ENCODE measurements at places on chromosomes 4 and X.

- no peak for DNase-seq
- no peak overlapping the region for H3K4me3 ChIP-seq
- no peaks in the 10 kb centered on the region for H3K4me1 ChIP-seq
- no peaks in the 10 kb centered on the region for H3K36me3 ChIP-seq
- H3K27ac ChIP-seq: no peak overlapping the region
These were observed 22.5 kb downstream of the WDR44 start for GRCh38 chrX:118368398-118368797.

GRCh38 chrX:80876877-80877276, 67.2 kb upstream of the BRWD3 start:
- no peaks in the 10 kb centered on the region for H3K36me3 ChIP-seq
- no peak for DNase-seq
- H3K4me3 ChIP-seq: no peak overlapping the region
- no peaks in the 10 kb centered on the region for H3K27me3 ChIP-seq
- H3K27ac ChIP-seq: no peak overlapping the region
- H3K4me1 ChIP-seq: no peaks in the 10 kb centered on the region

GRCh38 chrX:110003167-110004156, 548 bp downstream of the TMEM164 start:
- H3K27me3 ChIP-seq: no peaks in the 10 kb centered on the region
- H3K4me1 ChIP-seq: peaks cover 24% of the 10 kb centered on the region

DNA sequence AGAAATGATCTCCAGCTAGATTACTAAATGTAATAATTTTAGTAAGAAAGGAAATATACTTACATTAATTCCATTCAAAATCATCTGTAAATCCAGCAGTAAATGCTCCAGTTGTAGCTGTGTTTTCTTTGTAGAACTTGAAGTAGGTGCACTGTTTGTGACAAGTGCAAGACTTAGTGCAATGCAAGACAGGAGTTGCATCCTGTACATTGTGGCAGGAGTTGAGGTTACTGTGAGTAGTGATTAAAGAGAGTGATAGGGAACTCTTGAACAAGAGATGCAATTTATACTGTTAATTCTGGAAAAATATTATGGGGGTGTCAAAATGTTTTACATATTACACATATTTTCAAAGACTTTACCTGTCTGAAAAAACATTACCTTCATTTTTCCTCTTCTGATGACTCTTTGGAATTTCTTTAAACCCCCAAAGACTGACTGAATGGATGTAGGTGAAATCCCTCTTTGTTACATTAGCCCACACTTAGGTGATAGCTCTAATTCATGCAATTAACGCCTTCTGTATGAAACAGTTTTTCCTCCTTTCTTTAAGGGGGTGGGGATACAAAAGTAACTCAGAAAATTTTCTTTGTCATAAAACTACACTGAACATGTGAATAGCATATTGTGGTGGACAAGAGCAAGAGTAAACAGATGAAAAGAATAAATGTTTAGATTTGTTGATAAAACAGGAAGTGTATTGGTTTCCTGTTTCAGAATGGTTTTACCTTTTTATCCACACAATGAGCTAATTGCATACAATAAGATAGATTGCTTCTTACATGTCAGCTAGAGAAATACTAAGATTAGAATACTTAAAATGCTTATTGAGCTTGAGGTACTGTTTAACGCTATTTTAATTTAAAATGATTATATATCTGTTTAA, at the start of gene IL2:
Gene IL2 (minus strand): TSS at position 495 of the 886 bp plus-strand sequence. CDS start 285 bp downstream, at position 210.
- no peak within 1 kb of the TSS for H3K4me3 ChIP-seq
- no peaks in the 10 kb centered on the region for H3K4me1 ChIP-seq
- no peaks in the 10 kb centered on the region for H3K27me3 ChIP-seq
- no peak within 1 kb of the TSS for H3K27ac ChIP-seq
- no peak for DNase-seq

DNA sequence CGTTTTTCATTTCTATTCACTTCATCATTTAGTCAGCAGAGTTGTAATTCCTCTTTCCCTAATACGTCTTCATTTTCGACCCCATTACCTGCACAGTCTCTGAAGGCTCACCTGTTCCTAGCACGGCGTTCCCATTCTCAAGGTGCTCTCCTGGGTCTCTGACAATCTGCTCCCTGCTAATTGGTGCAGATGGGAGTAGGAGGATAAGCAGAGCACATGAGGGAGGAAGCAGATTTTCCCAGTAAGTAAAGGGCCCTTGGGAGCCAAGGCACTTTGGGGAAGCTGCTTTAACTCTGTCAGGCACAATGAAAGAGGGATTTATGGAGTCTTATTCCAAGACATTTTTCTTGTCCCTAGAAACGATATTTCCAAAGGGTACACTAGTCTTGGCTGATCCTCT, 466.4 kb downstream of the STIM2 start:
- H3K27ac ChIP-seq: no peak overlapping the region
- no peaks in the 10 kb centered on the region for H3K4me1 ChIP-seq
- no peaks in the 10 kb centered on the region for H3K27me3 ChIP-seq
- no peaks in the 10 kb centered on the region for H3K36me3 ChIP-seq

GRCh38 chrX:137227151-137227550, 193.4 kb upstream of the GPR101 start:
- peak; percentile 1 for DNase-seq
- H3K27me3 ChIP-seq: no peaks in the 10 kb centered on the region
- no peaks in the 10 kb centered on the region for H3K36me3 ChIP-seq
- no peaks in the 10 kb centered on the region for H3K4me1 ChIP-seq
- no peak overlapping the region for H3K4me3 ChIP-seq

GRCh38 chr4:174218127-174218790, 65.2 kb downstream of the FBXO8 start:
- H3K4me1 ChIP-seq: peaks cover 33% of the 10 kb centered on the region
- DNase-seq: no peak
- no peaks in the 10 kb centered on the region for H3K36me3 ChIP-seq
- H3K27ac ChIP-seq: no peak overlapping the region
- H3K27me3 ChIP-seq: peaks cover 67% of the 10 kb centered on the region

DNA sequence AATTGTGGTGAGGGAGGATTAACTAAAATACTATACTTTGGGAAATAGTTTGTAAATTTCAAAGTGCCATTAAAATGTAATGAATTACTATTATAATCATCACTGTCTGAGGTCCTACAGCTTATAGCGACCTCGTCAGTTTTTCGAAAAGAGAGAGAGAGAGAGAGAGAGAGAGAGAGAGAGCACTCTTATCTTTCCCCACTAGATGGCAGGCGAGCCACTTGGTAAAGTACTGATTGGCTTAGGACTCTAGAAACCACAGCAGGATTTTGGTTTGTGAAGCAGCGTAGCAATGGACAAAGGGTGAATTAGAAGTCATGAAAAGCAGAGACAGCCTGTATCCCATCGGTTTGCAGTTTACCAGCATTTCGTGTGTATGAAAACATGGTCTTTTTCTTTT, 52.5 kb downstream of the LINC00632 start:
- H3K27ac ChIP-seq: no peak overlapping the region
- no peaks in the 10 kb centered on the region for H3K36me3 ChIP-seq
- peaks cover 17% of the 10 kb centered on the region for H3K27me3 ChIP-seq
- H3K4me3 ChIP-seq: no peak overlapping the region

DNA sequence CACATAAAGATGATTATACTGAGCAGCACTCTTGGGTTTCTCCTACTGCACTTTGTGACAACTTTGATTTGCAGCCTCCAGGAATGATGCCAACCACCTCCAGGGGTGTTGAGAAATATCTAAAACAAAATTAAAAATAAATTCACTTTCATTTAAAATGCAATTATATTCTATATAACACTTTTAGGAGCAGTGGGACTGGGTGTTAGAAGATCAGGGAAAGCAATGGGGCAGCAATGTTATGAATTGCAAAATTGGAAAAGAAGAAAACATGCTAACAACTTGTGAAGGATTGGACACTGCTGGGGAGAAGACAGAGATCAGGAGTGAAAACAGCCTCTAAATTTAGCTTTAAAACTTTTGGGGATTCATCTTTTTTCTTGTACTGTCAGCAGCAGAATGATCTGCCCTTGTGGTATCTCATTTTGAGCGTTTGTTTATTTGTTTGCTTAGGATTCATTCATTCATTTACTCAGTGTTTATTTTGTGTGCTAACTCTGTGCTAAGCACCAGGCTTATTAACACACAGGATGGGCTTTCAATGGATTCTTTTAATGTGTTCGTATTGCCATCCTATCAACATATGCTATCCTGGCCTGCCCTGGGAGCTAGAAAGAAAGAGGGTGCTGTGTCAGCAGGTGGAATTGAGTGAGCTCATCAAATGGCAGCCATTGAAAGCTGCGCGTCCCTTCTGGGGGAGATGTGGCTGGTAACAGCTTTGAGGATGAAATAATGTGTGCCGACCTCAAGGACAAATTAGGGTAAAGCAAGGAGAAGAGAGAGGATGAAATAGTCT, 96.5 kb downstream of the FRMPD4 start:
- no peaks in the 10 kb centered on the region for H3K27me3 ChIP-seq
- no peak overlapping the region for H3K27ac ChIP-seq
- H3K4me3 ChIP-seq: no peak overlapping the region
- H3K4me1 ChIP-seq: no peaks in the 10 kb centered on the region
- no peak for DNase-seq

DNA sequence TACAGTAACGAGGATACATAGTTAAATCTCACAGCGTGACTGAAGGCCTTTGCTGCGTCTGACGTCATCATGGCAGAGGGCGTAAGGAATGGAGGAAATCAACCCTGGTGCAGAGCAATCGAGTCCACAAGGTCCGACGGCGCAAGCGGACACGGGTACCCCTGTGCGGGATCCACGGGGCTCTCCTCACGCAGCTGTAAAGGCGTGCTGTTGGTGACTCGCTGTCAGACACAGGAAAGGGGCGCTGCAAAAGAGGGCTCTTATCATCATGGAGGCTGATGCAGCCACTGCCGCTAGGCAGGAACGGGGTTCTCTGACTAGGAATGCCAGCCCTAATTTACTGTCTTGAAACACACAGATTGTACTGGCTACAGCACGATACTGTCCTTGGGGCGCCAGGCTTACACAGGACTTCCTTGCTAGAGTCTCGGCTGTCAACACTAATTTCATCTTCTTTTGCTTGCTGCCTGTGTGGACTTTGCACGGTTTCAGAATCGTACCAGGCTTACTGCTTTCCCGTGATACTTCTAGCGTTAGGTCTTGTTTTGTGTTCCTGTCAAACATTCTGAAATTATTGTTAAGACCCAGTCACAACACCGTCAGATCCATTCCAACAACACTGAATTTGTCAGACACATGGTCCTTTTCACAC, 13.6 kb downstream of the RNF212 start:
- peaks cover 11% of the 10 kb centered on the region for H3K4me1 ChIP-seq
- H3K4me3 ChIP-seq: no peak overlapping the region
- no peaks in the 10 kb centered on the region for H3K27me3 ChIP-seq
- peak overlapping the region; percentile 66 for H3K27ac ChIP-seq
- peak; percentile 71 for DNase-seq

GRCh38 chr4:66482186-66482585, 811.9 kb upstream of the EPHA5 start:
- no peaks in the 10 kb centered on the region for H3K4me1 ChIP-seq
- DNase-seq: no peak
- H3K27ac ChIP-seq: no peak overlapping the region
- no peaks in the 10 kb centered on the region for H3K27me3 ChIP-seq
- no peaks in the 10 kb centered on the region for H3K36me3 ChIP-seq

GRCh38 chr4:108834835-108835384, 72.1 kb upstream of the ETNPPL start:
- peak; percentile 14 for DNase-seq
- no peak overlapping the region for H3K4me3 ChIP-seq
- H3K36me3 ChIP-seq: no peaks in the 10 kb centered on the region
- H3K27ac ChIP-seq: no peak overlapping the region
- no peaks in the 10 kb centered on the region for H3K4me1 ChIP-seq

- H3K27ac ChIP-seq: peak overlapping the region; percentile 44
- H3K27me3 ChIP-seq: no peaks in the 10 kb centered on the region
- no peak overlapping the region for H3K4me3 ChIP-seq
- H3K36me3 ChIP-seq: peaks cover 53% of the 10 kb centered on the region
- DNase-seq: peak; percentile 16
These were observed 89.7 kb upstream of the CBR4 start for GRCh38 chr4:169099771-169100180.

GRCh38 chr4:129218360-129218759, 122.4 kb downstream of the C4orf33 start:
- no peak overlapping the region for H3K27ac ChIP-seq
- no peaks in the 10 kb centered on the region for H3K27me3 ChIP-seq
- H3K4me1 ChIP-seq: no peaks in the 10 kb centered on the region
- no peaks in the 10 kb centered on the region for H3K36me3 ChIP-seq
- no peak overlapping the region for H3K4me3 ChIP-seq

GRCh38 chr4:82423245-82424054, 6.8 kb downstream of the HNRNPDL start:
- H3K27ac ChIP-seq: no peak overlapping the region
- H3K27me3 ChIP-seq: no peaks in the 10 kb centered on the region
- no peak overlapping the region for H3K4me3 ChIP-seq
- peak; percentile 23 for DNase-seq

DNA sequence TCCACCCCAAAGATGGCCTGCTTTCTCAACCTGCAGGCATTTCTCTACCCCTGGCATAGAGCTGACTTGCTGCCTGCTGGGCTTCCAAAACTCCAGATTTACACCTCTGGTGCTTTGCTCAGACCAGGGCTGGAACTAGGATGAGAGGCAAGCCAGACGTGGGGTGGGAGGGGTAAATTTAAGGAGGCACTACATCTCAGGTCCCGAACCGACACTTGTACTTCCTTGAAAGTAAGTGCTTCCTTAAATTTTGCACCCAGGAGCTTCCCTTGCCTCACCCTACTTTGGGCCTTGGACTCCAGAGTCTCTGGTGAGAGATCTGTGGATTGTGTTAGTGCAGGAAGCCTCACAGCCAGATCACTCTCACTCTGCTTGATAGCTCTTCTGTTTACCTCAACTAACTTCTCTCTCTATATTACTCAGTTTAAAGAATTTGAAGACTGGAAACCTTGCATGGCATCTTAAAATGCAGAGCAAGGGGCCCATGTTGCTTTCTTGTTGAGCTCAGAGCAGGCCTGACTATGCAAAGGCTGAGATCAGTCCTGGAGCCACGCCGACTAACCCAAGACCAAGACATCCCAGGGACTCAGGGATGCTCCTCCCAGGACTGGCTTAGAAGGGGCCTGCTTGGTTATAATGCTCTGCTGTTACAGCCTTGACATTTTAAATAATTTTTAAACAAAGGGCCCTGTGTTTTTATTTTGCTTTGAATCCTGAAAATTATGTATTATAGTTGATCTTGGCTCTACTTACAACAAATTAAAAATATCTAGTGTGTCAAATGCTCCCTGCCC, 145.0 kb upstream of the LEF1 start:
- DNase-seq: no peak
- no peak overlapping the region for H3K4me3 ChIP-seq
- H3K36me3 ChIP-seq: no peaks in the 10 kb centered on the region

DNA sequence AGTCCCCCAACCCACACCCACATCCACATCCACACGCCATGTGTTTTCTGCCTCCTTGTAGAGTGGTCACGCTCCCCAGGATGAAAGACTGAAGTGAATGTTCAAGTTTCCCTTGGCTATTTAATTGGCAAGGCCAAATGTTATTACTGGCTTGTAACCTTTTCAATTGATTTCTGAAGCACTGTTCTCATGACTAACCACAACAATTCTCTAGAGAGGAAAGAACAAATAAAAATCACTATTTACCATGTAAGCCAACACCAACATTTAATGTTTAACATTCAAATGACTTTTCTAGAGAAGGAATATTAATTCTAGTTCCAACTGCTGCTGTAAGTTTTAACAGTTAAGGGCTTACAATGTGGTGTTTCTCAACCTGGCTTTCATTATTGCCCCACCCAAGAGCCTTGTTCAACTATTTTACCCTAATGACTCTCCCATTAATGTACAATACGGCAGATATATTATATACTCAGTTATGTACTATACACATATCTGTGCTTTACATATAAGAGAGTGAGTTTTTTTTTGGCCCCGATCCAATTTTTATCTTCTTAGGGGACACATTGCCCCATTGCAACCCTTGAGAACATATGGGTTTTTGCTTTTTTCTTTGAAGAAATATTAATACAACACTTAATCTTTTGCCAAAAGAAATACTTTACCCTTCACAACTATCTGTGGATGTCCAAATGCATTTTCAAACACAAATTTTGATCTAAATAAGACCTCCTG, 46.5 kb downstream of the RELL1 start:
- H3K4me3 ChIP-seq: no peak overlapping the region
- H3K36me3 ChIP-seq: peaks cover 30% of the 10 kb centered on the region
- DNase-seq: no peak
